Activated CD4-positive, CD25-positive, alpha-beta regulatory T cell (primary cell): ENCODE measurements at places on chromosomes 1 and 21.
A peak's percentile ranks its signal among the peaks of the same experiment; 100 is the strongest.

- no peak for DNase-seq
Measured at GRCh38 chr1:2857521-2857920, 56.0 kb upstream of the TTC34 start.

DNA sequence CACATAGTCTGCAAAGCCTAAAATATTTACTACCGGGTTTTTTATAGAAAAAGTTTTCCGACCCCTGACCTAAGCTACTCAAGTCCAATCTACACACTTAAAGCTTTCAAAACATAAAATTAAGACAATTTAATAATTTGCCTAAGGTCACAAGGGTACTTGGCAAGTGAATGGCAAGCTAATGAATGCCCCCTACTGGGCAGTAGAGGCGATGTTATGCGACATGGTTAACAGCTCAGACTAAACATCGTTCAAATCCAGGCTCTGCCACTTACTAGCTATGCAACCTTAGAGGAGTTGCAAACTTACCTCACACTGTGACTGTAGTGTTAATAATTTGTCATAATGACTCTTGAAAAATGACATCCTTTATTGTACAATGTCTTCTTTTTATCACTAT is 317.2 kb upstream of the NFIA start:
- no peak for DNase-seq

DNA sequence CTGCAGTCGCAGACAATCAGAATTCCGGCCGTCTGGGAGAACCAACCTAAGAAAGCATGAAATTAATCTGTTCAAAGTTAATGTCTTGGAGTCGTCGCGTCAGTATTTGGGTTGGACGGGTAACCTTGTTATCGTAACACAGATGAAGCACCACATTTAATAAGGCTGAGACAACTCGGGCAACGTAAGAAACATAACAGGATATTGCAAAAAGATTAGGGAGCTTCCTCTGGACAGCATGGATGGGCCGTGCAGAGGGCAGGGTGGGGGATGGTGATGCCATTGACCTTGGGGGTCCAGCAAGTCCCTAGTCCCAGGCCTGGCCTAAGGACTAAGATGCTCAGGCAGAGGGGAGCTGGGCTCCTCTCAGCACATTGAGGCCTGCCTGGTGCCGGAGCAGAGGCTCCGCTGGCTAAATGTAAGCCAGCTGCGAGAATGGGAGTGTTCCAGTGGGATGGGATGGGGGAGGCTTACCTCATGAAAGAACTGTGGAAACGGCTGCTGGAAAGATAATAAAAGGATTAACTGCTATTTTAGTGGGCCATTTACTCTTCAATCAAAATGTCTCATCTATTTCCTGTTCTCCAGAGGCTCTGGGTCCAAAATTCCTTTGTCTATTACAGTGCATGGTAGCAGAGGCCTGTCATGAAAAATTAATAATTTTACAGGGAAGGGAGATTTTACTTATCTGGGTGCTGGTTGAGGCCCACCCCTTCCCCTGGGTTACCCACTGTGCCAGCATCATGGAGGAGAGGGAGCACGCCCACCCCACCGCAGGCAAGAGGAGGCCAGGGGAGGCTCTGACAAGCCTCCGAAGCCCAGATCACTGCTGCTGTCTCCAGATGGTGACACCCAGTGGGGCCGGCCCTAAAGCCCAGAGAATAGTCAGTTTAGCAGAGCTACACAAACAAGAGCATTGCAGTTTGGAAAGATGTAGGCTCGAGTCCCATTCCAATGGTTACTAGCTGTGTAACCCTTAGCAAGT is 131.6 kb downstream of the DMRTB1 start:
- no peak for DNase-seq

- no peak for DNase-seq
Measured at GRCh38 chr1:186869526-186870228, 40.9 kb downstream of the PLA2G4A start.

DNA sequence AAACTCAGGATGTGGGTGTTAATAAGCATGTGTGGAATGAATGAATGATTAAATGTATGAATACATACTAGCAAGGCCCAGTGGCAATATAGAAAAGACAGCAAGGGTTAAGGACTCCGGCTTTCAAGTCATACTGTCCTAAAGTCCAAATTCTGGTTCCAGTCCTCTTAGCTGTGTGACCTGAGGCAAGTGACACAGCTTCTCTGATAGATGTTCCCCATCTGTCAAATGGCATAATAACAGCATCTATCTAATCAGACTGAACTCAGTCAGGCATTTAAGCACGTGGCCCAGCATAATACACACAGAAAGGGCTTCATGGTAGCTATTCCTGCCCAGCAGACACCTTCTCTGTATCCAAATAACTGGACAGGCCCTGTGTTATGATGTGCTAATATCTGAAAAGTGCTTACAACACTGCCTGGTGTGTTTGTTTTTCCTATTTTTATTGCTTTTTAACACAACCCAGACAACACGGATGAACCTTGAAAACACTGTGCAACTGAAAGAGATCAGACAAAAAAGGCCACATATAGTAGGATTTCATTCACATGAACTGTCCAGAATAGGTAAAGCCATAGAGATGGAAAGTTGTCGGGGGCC is 12.4 kb downstream of the ASAP3 start:
- DNase-seq, result no peak

DNA sequence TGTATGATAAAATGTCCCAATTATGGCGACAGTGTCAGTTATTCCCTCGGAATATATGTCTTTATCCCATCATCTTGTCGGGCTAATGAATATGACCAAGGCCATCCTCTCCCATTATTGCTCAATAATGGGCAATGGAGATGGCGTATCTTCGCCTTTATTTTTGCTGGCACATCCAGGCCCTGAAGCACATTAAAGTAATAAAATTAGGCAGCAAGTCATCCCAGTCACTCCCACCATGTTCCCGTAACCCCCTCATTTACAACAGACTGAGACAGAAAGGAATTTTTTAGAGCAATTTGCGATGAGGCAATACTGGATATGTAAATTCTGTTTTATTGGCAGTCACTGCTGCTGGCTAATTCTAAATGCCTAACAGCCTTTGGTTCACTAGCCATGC is 35.3 kb downstream of the CLIC6 start:
- DNase-seq, result no peak

DNA sequence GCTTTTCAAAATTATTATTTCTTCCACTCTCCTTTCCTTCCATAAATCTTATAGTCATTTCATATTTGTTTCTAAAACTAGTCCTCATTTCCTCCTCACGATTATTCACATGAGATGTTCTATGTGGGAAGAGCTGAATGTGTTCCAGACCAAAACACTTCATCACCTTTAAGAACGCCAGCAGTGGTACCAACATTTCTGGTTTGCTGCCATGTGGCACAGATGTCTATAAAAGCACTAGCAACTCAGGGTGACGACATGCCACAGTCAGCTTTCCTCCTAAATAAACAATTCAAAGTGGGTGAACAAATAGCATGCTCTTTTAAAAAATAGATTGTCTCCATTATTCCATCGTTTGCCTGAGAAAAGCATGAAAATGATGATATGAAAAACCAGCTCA is 1217.8 kb upstream of the ADGRL2 start:
- DNase-seq, result no peak

DNA sequence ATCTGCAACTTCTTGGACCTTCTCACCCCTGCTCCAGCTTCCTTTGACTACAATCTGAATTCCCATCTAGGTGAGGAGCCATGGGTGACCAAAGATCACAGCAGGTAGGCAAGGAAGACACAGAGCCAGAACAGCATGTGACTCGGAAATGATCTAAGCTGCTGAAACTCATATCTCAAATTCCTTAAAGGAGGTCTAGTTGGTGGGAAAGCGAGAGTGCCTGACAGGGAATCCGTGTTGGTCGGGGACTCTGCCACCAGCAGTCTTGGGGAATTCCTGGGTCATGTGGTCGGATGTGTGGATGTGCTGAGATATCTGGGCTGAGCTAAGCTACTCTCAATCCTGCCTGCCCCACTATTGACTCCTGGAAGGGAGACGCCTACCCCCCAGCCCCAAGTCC is 3.2 kb upstream of the NUAK2 start:
- no peak for DNase-seq

GRCh38 chr1:15950763-15951295 is 25.1 kb downstream of the ZBTB17 start:
- DNase-seq, result peak; percentile 59

- no peak for DNase-seq
Measured at GRCh38 chr1:2404142-2404889, 8.0 kb downstream of the PEX10 start.

DNA sequence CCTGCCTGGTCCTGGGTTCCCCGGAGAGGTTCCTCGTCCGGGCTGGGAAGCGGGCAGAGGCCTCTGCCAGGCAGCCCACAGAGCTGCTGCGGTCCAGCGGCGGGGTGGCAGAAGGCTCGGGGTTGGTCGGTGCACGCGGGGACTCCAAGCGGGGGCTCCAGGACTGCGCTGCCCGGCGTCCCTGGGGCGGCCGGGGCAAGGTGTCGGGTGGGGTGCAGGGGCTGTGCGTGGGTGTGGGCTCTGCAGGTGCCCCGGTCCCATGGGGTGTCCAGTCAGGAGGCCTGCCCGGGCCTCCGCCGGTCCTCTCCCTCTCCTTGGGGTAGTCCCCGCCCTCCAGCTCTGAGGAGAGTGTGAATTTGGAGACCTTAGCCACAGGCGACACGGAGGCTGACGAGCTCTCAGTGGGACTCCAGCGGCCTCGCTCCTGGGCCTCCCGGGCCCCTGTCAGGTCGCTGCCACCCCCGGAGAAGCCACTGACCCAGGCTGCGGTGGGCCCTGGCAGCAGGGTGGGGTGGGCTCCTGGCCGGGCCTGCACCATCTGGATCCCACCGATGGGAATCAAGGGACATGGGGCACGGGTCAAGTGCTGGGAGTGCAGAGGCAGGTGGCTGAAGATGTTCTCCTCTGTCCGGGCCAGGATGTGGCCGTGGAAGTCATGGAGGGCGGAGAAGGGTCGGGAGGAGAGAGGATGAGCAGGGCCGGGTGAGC is 26.2 kb upstream of the EDN2 start:
- DNase-seq, result no peak

- DNase-seq, result no peak
Measured at GRCh38 chr1:63320022-63320721, 2.2 kb upstream of the FOXD3 start.

DNA sequence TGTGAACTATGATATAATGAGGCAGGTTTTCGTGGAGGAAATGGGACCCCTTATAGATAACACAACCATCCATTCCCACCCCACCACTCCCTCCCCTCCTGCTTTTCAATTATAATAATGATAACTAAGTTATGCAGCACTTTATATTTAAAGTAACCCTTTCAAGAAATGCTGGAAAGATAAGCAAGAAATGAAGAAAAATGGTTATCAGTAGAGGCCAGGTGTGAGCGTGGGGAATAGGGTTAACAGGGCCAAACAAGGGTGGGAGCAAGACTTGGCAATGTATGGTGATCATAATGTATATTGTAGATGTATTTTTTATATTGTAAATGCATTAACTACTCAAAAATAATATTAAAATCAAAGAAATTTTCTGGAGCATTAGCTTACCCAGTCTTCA is 133.4 kb downstream of the PBX1 start:
- DNase-seq, result no peak

- no peak for DNase-seq
Measured at GRCh38 chr1:74205266-74205665, 7.2 kb downstream of the FPGT start.

GRCh38 chr1:226420328-226420727 is 12.4 kb upstream of the PARP1 start:
- DNase-seq, result no peak

DNA sequence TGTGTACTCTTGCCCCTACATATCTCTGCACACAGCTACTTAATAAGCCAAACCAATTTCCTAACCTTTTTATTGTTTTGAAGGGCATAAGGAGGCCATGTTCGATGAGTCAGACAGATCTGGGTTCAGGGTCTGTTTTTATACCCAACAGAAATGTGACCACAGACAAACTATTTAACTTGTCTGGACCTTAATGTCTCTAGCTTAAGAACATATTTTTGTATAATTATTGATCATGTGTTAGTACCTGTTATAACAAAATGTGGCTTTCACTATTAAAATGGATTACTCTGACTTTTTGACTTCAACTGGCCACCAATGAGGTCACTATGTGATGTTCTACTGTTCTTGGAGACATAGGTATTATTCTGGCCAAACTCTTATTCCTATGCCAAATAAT is 507.8 kb upstream of the USP24 start:
- DNase-seq, result no peak

DNA sequence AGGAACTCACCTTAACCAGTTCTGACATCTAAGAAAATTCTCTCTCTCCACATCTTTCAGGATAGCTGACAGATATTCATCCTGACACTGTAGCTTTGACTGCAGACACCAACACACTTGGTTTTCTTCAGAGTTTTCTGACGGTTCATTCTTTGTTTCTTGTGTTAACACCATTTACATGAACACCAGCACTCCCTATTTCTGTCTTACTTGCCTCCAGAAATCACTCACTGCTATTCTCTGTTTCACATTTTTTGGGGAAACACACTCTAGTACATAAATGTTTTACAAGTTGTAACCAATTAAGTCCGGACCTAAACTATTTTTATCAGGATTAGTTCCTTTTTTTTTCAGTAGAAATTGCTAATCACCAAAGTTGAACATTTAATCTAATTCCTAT is 15.4 kb downstream of the FLVCR1 start:
- no peak for DNase-seq

- DNase-seq, result no peak
Measured at GRCh38 chr1:177909416-177909815, 60.4 kb downstream of the SEC16B start.

GRCh38 chr21:42503711-42504110 is 7.7 kb upstream of the RSPH1 start:
- DNase-seq, result no peak

DNA sequence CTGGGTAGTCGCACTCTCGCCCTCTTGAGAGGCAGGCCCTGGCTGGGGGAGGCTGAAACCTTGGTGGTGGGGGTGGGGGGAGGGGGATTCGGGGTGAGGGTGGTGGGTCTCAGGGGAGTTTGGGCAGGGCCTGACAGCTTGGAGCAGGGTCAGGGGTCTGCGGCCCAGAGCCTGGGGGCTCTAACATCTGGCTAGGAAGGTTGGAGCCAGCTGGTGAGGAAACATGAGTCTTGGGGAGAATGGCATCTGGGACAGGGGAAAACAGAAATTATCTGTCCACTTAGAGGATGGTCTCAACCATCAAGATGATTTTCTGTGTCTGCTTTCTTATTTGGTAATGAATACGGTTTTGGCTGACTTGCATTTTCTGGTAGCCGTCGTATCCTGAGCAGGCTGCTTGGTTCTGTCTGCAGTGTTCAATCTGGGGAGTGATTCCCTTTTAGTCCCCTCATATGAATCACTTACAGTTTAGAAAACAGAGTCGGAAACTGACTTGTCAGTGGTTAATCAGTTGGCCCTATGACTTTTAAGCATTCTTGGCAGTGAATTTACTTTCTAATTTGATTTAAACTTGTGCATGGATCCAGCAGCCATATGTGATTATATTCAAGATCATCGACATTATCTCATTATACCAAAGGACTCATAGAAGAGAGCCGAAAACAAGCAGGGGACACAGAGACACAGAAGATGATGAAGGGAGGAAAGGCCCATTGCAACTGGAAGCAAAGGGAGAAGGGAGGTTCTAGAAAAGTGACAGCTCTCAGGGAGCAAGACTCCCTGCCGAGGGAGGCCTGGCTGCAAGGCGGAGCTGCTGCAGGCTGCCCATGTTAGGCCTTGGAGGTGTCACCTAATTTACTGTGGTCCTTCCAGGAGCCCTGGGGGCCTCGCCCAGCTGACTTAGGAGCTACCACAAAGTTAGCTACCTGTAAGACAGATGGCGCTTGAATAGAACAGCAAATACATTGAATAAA is 237.6 kb downstream of the SDCCAG8 start:
- no peak for DNase-seq
